ENCODE measurements at places on chromosomes 7 and 10.

- DNase-seq, result no peak
Measured at GRCh38 chr7:31890766-31891165, 179.4 kb downstream of the PDE1C start.

GRCh38 chr10:112379635-112380296 is 5.8 kb downstream of the ACSL5 start:
- DNase-seq, result no peak

GRCh38 chr10:15858861-15859281 is 1.4 kb downstream of the MINDY3 start:
- no peak for DNase-seq

DNA sequence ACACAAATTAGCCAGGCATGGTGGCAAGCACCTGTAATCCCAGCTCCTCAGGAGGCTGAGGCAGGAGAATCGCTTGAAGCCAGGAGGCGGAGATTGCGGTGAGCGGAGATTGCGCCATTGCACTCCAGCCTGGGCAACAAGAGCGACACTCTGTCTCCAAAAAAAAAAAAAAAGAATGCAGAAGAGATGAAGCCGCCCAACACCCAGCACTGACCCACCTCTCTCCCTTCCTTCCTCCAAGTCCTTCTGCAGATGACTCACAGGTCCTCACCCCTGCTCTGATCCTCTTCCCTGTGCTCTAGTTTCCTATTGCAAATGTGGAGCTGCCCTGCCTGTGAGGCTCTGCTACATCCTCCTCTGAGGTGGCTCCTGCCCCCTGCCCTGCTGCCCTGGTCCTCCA is 22.0 kb upstream of the OPALIN start:
- no peak for DNase-seq

DNA sequence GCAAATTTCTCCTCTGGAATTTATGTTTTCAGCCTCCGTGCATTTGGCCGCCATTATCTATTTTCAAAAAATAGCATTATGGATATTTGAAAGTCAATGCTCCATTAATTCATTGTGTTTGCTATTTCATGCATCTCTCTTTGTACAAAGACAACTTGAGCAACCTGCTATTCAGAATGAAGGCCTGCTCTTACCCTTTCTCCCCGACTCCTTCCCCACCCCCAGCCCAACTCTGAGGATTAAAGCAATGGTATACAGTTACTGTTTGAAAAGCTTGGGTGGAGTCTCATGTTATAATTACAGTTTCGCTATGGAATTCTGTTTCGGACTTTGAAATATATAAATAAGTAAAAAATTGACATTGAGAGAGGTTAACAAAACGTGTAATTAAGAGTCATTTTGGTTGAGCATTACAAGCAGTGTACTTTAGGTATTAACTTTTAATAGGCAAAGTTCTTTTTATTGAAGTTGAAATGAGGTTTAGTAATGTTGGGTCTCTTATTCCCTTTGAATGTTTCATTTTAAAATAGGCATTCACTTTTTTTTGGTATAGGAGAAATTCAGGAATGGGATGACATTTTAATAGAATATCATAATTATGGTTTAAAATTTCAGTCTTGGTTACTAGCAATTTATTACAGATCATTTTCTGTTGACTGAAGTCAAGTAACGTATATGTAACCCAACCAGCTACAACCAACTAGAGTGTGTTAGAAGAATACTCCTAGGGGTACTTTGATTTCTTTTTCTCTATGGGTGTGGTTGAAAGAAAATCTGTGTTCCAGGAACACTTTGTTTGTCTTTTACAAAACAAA is 93.1 kb downstream of the ARID5B start:
- DNase-seq, result no peak

GRCh38 chr10:89888321-89889070 is 187.1 kb downstream of the KIF20B start:
- no peak for DNase-seq

- DNase-seq, result no peak
Measured at GRCh38 chr7:69996121-69996520, 397.8 kb downstream of the AUTS2 start.

DNA sequence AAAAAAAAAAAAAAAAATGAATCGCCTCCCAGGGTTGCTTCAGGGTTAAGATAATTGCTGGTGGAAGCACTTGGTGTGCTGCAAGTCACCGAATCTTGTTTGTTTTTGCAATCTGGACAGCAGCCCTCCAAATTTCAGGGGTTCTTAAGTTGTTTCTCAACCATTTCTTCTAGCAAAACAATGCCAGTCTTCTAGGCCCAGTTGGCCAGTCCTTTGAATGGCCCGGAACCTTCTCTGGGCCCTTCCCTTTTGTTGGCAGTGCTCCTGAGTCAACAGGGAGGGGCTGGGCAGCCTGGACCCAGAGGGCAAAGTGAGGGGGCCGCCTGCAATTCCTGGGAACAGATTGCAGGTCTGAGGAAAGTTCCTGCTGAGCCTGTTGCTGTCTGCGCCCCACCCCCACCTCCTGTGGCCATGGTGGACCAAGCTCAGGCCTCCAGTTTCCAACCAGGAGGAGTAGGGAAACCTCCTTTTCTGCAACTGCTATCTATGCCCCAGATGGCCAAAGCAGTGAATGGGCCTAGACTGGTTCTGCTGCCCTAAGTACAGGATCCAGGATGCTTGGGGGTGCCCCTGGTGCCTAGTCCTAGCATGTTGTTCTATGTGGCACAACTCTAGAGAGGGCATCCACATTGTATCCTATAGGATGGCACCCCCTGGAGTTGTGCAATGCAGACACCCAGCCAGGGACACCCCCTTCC is 31.4 kb upstream of the PDCD4 start:
- no peak for DNase-seq

DNA sequence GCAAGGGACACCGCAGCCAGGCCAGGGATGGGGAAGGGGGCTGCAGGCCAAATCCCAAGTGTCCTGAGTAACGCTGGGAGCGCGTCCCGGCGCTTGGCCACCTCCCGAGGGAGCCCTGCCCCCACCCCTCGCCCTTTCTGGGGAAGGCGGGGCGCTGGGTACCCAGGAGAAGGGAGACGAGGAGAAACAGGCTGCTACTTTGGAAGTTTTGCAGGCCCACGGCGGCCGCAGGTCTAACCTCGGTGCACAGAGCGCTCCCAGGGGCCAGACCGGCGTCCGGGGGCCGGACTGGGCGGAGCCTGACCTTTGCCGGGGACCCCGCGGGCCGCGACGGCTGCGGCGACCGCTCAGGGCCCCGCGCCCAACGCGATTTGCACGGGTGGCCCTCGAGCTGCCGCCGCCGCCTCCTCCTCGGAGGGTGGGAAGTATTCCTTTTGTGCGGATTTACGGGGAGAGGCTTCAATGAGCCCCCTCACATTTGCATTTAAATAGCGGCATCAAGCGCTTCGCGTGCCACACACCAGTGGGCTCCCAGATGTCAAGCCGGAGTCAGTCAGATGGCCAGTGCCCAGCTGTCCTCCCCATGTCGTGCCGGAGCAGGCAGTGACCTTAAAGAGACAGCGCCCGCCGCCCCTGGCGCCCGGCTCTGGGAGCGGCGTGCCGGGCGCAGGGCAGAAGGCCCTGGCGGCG is 3.0 kb upstream of the EBF3 start:
- no peak for DNase-seq

All from stimulated activated CD4-positive, alpha-beta T cell treated with anti-CD3 and anti-CD28 coated beads, Interleukin-12 subunit alpha, Interleukin-12 subunit beta, amount 100 ng/mL, for 24 hours (primary cell).